Ovary (tissue), 10 donors: ENCODE measurements at places on chromosomes 12 and 14. TPM values are rescaled to one million over a fixed set of nuclear protein-coding genes. Genes with fewer than 3 reads are reported as not detected.

The REP15 gene
- 3.1 TPM for polyA plus RNA-seq

The CLEC4D gene
- 0.05 TPM for polyA plus RNA-seq

The SLC4A8 gene
- polyA plus RNA-seq: 4.7 TPM

The IRAK3 gene
- polyA plus RNA-seq: 7.3 TPM

The MMP17 gene
- polyA plus RNA-seq: 15.5 TPM

The MDP1 gene
- polyA plus RNA-seq: 32.6 TPM

The RCOR1 gene
- polyA plus RNA-seq: 17.2 TPM

The ETV6 gene
- polyA plus RNA-seq: 4.4 TPM

The CISTR gene
- not detected for polyA plus RNA-seq

The SPATA7 gene
- 21.8 TPM for polyA plus RNA-seq

The RIPK3 gene
- 2.8 TPM for polyA plus RNA-seq

The ANO2 gene
- 3.3 TPM for polyA plus RNA-seq

The COX8C gene
- polyA plus RNA-seq: 0.51 TPM

The SRRM4 gene
- polyA plus RNA-seq: 0.02 TPM
